Activated CD4-positive, CD25-positive, alpha-beta regulatory T cell (primary cell): ENCODE measurements at places on chromosomes 13 and 19.

DNA sequence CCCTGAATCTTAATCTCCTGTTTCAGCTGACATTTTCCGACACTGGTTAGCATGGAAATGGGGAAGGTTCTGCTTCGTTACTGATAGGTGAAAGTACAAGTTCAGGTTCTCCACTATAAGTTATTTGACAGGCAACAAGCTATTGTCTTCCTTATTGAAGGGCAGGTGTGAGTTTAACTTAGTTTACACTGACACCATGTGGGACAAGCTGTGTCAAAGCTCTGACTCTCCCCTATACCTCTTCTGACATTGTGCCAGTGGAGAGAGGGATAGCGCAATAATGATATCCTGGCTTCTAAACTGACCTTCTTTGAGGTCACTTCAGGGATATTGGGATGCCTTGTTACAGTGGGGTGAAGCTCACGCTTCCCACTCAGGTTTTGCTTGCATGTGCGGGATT lies 587.0 kb upstream of the SLITRK5 start:
- DNase-seq = no peak

DNA sequence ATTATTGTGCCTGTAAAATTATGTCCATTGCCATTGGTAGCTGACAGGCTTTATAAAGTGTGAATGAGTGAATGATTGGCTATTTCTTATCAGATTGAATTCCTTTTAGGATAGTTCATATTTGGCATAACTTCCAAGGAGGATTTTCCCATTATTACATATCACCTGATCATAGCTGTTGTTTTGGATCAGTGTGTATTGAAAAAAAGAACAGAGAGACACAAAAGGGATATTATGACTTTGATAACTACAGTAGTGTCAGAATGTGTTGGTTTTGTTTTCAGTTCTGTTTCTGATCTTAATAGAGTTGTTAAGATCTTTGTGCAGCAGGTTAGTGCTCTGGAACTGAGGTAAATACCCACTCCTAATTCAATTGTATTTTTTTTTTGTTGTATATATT lies 103.8 kb downstream of the LRCH1 start:
- no peak for DNase-seq

- no peak for DNase-seq
Measured at GRCh38 chr13:104823071-104823470, 1712.4 kb downstream of the EFNB2 start.

DNA sequence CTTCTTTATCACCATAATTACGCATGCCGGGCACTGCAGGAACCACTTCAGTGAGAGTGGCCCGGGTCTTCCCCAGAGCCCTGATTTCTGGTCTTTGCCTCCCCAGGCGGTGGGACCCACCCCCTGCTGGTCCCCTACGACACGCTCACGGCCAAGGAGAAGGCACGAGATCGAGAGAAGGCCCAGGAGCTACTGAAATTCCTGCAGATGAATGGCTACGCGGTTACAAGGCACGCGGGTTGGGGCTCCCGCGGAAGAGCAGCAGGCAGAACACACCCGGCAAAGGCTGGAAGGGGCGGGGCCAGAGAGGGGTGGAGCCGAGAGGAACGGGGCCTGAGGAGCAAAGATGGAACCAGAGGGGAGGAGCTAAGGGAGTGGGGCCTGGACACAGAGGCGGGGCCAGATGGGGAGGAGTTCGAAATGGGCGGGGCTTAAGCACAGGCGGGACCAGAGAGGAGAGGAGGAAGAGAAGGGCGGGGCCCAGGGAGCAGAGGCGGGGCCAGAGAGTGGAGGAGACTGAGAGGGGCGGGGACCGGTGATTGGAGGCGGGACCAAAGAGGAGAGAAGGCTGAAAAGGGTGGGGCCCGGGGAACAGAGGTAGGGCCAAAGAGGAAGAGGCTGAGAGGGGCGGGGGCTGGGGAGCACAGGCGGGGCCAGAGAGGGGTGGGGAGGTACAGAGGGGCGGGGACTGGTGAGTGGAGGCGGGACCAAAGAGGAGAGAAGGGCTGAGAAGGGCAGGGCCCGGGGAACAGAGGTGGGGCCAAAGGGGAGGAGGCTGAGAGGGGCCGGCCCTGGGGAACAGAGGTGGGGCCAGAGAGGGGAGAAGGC lies 73.4 kb downstream of the RYR1 start:
- peak; percentile 68 for DNase-seq
